Endothelial cell (in vitro differentiated cells): ENCODE measurements at places on chromosomes 1 and 21. TPM values are rescaled to one million over a fixed set of nuclear protein-coding genes. Genes with fewer than 3 reads are reported as not detected.

GRCh38 chr1:174875306-174875705 lies 124.4 kb upstream of the CACYBP start:
- peak; percentile 7 for DNase-seq

DNA sequence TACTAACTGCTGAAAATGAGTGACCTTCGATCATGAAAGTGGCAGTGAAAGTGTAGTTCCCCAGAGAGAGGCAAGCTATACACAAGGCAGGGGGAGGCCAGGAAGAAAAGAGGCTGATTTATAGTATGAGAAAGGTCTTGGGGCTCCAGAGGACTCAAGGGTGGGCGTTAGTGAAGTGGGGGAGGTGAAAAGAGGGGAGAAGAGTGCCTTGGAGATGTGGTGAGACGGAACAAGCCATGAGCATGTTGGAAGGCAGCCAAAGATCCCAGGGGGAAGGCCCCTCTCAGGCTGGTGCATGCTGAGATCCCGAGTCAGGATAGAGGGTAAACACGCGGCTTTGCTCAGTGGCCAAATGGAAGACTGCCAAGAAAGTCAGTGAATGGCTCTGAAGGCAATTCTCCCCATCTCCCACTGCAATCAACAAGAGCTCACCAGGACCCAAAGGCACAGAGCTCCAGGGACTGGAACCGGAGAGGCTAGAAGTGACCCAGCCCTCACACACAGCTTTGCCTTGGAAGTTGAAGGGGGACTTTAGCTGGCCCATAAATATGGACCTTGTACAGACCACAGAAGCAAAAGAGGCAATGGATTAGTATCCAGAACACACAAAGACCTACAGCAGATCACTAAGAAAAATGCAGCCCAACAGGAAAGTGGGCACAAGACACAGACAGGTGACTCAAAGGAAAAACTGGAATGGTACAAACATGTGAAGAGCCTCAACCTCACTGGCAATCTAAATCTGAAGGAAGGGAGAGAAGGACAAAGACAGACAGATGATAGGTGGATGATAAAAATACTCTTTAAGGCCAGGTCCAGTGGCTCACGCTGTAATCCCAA lies 49.6 kb downstream of the HSF2BP start:
- no peak for DNase-seq

- no peak for DNase-seq
These were observed 46.5 kb upstream of the COL6A2 start for GRCh38 chr21:46051379-46051770.

DNA sequence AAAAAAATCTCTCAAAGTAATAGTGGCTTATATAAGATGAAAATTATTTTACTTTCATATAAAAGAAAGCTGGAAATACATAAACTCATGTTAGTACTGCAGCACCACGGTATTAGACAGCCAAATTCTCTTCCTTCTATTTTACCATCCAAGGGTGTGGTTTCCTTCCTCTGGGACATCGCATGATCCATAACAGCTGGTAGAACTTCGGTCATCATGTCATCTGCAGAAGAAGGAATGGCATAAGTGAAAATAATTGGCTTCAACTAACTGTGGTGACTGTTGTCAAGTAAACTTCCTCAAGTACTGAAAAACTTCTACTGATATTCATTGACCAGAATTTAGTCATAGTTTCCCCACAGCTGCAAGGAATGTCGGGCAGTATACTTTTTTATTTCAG lies 28.3 kb upstream of the IFI44L start:
- DNase-seq, result no peak

DNA sequence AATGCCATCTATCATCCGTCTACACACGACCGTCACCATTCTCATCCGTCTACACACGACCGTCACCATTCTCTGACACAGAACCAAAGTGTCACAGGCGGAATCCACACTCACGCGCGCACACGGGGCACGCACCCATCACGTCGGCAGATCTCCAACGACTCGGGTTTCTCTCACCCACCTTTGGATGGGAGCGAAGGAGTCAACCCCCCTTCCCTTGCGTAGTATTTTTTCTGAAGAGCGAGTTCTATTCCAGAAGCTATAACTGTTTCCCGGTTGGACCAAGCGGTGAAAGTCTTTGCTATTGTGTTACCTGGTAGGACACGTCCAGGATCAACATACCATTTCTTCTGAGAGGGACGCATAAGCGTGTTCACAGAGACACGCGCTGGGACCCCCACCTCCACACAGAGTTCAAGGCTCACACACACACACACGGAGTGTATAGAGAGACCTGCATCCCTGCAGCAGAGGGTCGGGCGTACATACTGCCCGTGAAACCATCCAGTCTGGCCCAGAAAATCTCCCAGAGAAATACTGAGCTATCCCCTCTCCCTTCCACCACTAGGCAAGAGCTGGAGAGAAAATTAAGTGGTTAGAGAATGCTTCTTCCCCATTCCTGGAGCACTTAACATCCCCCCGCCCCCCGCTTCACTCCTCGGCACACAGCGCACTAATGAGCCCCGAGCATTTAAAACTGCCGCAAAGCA lies 741 bp downstream of the DUSP10 start:
- peak; percentile 17 for DNase-seq

DNA sequence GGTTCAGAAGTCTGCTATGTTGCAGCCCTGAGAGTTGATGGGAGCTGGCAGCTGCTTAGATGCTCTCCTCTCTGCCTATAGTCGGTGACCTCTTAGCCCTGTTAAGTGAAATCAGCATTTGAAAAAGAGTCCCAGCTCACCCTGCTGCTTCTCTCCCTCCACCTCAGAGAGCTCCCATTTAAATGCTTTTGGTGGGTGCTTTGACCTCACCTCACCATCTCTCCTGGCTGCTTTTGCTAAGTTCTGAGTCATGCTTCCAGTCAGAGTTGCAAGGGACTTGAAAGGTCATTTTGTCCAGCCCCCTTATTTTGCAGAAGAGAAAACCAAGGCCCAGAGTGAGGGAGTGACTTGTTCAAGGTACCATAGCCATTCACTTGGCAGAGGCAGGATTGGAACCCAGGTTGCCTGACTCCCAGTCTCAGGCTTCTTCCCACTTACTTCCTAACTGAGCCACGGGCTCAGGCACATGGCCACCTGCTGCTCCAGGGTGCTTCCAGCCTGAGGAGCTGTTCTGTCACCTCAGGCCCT lies 3.3 kb downstream of the MAPKAPK2 start:
- DNase-seq, result no peak

DNA sequence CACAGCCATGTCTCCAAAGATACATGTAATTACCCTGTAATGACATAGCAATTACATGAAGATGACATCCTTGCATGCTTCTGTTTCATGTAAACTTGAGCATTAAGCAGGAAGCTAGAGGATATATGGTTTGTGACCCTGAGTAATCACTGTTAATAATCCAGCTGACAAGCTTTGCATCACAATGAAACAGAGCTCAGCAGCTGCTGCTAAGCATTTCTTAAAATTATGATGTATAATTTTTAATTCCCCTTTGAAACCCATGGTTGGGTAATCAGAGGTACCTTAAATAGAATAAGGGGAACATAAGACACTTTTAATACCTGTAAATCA lies 293.5 kb downstream of the NTNG1 start:
- no peak for DNase-seq

GRCh38 chr1:186849826-186850225 lies 21.1 kb downstream of the PLA2G4A start:
- DNase-seq, result no peak

GRCh38 chr1:241770115-241770514 lies 77.9 kb upstream of the EXO1 start:
- no peak for DNase-seq

DNA sequence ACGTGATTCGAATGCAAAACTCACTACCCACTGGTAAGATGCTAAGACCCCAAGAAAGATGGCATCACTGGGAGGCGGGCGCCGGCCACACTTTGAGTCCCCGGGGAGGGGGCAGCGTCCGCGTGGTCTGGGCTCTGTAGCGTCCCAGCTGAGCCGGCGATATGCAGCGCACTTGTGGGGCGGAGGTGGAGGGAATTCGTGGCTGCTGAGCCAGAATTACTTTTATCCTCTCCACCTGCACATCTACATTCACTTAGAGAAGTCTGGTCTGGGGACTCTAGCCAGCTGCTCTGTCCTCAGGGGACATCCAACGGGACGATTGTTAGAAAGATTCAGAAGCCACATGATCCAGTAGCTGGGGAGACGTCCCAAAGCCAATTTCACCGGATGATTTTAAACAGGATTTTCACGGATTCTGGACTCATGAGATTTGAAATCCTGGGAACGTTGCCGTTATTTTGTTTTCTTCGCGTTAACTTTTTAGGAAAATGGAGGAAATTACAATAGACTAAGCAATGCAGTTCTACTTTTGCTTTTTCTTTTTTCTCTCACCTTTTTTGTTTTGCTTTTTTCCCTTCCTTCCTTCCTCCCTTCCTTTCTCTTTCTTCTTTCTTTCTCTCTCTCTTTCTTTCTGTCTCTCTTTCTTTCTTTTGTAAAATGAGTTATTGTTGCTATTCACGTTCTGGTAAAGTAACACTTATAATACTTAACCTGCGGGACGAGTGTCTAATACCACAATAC lies 1.3 kb downstream of the JAM2 start:
- DNase-seq, result peak; percentile 39

DNA sequence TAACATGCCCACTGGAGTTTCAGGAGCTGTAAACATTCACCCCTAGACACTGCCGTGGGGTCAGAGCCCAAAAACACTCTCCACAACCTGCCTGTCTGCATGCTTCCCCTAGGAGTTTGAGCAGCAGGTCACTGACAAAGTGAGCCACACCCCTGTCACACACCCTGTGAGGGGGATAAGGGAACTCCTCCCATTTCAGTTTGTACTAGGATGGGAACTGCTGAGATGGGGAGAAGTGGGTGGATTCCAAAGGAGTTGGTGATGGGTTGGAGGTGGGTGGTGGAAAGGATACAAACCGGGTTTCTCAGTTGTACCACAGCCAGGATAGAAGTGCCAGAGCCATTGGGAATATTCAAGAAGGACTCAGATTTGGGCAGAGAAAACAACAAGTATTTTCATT lies 140.2 kb downstream of the MIS18A start:
- DNase-seq, result no peak

DNA sequence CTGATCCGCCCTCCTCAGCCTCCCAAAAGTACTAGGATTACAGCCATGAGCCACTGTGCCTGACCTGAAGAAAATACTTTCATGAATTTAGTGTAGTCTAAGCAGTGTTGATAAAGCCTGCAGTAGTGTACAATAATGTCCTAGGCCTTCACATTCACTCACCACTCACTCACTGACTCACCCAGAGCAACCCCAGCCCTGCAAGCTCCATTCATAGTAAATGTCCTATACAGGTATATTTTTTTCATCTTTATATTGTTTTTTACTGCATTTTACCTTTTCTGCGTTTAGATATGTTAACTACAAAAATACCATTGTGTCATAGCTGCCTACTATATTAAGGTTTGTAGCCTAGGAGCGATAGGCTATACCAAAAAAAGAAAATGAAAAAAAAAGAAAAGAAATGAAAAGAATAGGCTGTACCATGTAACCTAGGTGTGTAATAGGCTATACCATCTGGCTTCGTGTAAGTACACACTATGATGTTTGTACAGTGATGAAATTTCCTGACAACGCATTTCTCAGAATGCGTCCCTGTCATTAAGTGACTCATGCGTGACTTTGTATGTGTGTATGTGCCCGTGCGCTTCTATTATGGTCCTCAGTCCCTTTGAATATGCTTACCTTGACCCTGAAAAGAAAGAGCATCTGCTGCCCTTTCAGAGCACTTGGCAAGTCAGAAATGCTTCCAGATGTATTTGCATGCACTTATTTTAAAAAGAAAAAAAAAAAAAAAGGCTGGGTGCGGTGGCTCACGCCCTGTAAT lies 9.2 kb upstream of the SLAMF8 start:
- DNase-seq, result no peak

GRCh38 chr1:230235876-230236275 lies 168.8 kb downstream of the GALNT2 start:
- DNase-seq, result no peak

DNA sequence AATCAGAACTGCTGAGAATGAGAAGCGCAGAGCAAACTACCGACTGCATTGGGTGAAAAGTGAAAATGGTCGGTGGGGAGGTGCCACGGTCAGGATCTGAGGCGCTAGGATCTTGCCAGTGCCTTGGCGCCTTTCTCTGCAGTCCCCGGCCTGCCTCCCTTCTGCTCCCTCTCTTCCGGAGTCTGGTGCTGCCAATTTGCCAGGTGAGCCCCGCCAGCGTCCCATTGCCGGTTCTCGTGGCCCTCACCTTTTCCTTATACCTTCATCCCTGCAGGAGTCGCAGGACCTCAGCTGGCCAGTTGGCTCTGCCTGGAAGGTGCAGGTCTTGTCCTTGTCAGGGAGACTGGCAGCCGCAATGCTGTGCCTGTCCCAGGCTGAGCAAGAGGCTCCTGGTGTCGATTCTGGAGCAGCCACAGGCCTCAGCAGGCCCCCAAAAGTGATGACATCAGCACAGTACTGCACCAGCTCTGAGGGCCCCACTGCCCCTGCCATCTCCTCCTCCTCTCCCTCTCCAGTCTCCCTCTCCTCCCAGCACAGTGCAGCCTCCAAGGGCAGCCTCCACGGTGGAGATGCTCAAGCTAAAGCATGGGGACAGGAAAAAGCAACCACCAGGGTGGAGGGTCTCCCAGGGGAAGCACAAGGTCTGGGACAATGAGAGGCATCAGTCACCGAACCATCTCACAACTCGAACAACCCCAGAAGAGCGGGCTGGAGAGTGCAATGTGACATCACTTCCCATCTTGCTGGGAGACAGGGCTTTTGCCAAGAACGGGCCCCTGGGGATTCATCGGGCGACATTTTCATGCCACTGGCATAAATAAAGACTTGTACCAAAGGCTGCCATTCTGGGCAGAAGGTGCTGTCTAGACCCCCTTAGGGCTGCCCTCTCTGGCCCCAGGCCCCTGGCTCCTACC lies 37.1 kb upstream of the H6PD start:
- DNase-seq, result no peak

GRCh38 chr1:231770506-231771175 lies 144.1 kb downstream of the DISC1 start:
- no peak for DNase-seq

DNA sequence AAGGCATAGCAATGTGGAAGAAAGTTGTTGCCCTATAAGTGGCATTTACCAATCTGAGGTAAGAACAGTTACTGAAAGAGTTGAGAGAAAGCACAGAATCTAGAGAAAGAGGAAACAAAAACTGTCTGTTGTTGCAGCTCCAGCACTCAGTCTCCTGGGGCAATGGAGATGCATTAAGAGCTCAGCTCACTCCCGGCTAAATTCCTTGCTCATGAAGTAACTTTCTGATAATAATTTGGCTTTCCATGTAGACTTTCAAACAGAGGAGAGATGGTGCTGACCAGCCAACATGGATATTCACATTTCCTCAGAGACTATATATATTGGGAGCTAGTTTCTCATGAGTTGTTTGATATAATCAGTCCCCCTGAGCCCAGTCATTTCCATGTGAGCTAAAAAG lies 135.3 kb downstream of the GDAP2 start:
- no peak for DNase-seq

DNA sequence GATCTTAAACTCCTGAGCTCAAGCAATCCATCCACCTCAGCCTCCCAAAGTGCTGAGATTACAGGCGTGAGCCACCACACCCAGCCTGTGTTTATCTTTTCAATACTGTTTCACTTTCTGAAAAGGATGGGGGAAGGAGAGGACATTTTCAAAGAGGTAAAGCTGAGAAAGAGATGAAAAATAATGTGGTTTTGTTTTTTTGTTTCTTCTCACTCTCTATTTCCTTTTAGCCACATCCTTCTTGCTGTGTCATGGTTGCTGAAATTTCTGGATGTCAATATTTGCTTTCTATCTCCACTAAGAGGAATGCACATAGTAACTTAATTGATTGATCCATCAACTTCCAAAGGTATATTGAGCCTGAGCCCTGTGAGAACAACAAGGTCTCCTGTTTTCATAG lies 6.4 kb upstream of the C1orf21 start:
- no peak for DNase-seq

The UQCRHL gene
- total RNA-seq, result 2.4 TPM

The CFHR2 gene
- not detected for total RNA-seq

The CPLANE2 gene
- total RNA-seq, result 3.6 TPM

The HEYL gene
- total RNA-seq, result 1.3 TPM

The REN gene
- not detected for total RNA-seq

The ERICH3 gene
- total RNA-seq, result 2.8 TPM

The CD34 gene
- total RNA-seq, result 277 TPM
